ENCODE measurements at places on chromosomes 6 and 20.

GRCh38 chr20:12019715-12020114 lies 102.0 kb downstream of the BTBD3 start:
- no peak for DNase-seq

DNA sequence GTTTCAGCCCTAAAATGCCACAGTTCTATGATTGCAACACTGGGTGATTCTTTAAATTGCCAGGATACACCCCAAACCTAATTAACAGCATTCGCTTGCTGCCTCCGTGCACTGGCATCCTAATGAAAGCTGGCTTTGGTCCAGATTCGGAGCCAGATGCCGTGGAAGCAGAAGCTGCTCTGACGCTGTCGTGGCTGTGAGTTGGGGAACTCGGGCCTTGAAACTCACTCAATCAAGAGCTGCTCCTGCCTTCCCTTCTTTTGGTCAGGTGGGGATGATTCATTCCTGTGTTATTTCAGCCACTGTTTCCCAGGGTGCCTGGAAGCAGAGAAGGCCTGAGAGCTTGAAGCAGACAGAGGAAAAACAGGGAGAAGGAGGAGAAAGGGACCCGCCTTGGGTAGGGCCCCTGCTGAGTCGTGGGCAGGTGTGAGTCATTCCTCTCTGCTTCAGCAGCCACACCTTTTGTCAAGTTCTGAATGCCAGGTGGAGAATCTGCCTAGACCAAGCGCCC lies 36.2 kb upstream of the DSP start:
- peak; percentile 62 for DNase-seq

DNA sequence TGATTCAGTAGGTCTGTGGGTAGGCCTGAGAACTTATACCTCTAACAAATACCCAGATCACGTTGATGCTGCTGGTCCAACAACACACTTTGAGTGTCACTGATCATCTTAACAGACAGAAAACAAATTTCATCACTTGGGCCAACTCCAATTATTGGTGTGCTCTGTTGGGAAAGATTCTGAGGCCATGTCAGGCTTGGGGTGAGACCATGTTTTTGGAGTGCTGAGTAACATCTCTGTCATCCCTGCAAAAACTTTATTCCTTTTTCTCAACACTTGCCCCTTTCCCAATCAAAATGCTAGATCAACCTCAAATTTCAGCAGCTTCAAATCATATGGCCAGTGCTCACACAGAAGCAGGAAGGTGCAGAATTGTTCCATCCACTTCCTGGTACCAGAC lies 108.8 kb upstream of the TENT5A start:
- DNase-seq, result no peak

DNA sequence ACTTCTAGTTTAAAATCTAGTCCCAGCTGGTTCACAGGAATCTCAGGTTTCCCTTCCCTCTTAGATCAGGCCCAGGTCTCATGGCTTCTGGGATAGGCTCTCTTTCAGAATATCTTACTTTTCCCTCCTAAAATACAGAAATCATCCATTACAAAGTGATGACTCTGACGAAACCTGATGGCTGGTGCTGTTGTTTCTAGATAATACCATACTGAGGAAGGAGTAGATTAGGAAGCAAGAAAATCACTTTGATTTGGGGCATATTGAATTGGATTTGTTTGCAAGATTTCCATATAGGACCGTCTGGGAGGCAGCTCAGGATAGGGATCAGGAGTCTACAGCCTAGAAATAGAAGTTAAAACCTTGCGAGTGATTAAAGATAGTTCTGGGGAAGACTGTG lies 3.6 kb downstream of the ZKSCAN3 start:
- no peak for DNase-seq

GRCh38 chr6:722077-722524 lies 29.2 kb upstream of the EXOC2 start:
- DNase-seq, result peak; percentile 88

- DNase-seq, result peak; percentile 98
Observed at GRCh38 chr6:126227833-126228702, 111.8 kb upstream of the CENPW start.

- peak; percentile 88 for DNase-seq
Observed at GRCh38 chr20:4956200-4956810, 45.0 kb downstream of the SLC23A2 start.

DNA sequence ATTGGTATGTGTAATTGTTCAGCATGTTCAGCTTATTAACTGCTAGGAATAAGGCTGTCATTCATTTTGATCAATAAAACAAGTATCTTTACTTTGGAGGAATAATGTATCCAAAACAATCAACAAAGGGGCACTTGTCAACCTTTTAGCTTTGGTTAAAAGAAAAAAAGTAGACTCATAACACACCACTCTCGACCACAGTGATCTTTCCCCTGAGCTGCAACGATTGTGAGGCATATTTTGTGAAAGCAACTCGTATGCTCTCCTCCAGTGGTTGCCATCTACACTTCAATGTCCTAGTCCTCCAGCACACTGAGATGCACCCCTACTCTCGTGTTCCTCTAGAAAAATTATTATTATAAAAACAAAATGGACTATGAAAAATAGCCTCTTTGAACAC lies 60.1 kb upstream of the PDE7B start:
- no peak for DNase-seq

DNA sequence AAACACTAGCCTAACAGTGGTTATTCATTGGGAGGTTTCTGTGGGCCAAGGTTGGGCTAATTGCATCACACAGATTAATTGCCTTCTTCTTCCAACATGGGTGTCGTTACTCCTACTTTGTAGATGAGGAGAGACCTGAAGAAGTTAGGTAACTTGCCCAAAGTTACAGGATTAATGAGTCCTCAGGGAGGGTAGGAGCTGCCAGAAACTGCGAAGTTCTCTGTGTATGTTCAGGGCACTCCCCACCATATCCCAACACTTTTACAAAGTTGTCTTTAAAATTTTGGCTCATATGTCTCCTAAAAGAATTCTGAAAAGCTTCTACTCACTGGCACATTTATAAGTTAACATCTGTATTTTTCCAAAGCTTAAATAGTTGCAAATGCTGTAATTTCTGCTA lies 323.5 kb upstream of the HSF2 start:
- no peak for DNase-seq

DNA sequence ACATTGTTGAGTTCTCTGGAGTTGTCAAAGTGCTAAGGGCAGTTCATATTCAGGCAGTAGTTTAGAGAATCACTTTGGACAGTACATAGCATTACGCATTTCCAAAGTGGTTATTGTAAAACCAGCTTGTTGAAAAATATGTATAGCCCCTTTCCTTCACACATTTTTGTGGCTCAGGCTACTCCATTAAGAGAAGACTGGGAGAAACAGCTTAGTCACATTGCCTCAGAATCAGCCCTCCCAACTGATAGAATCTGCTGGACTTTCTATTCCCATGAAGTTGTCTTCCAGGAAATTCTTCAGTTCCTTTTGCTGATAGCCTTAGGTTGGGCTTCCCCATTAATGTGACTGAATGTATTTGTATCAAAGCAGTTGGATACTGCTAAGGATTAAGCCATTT lies 39.5 kb upstream of the HDGFL1 start:
- DNase-seq, result no peak

DNA sequence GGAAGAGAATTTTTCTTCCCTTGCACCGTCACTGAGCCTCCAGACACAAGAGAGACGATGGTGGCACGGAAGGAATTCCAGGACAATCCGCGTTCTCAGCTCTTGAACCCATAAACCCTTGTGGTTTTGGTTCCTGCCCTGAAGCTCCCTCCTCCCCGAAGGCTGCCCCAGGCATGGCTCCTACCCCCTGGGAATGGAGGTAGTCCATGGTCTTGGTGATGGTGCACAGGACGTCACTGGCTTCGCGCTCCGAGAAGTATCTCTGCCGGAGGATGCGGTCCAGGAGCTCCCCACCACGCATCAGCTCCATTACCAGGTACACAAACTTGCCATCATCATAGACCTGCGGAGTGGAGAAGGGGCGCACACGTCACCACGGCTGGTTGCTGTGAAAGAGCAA lies 47.5 kb upstream of the MPC1 start:
- no peak for DNase-seq

GRCh38 chr20:61900011-61900944 lies 165.4 kb downstream of the TAF4 start:
- peak; percentile 45 for DNase-seq

DNA sequence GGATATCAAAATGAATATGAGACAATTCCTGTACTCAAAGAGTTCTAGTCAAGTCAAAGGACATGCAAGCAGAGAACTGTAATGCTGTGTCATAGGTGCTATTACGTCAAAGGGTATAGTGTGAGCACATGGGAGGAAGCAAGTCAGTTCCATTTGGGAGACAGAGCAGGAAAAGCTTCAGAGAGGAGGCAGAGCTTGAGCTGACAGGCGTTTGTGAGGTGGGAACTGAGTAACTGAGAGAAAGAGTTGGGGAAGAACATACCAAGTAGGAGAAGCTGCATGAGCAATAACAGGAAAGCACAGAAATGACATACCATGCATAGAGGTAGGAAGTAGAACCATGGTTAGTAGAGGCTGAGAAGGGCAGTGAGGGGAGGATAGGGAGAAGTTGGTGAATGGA lies 15.2 kb upstream of the SSR1 start:
- no peak for DNase-seq

DNA sequence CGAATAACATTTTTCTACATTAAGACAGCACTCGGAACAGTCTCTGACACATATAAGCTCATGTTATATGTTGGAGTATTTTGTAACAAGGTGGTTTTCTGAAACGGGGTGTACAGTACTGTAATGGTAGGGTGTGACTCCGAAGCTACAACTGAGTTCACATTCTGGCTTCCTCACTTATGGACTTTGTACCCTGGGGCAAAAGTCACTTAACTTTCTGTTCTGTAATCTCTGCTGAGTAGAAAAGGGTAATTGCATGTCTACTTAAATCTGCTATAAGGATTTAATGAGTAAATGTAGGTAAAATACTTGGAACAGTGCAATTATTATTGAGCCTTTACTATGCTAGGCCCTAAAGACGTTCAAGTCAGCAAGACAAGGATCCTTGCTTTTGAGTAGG lies 4.7 kb upstream of the LTV1 start:
- DNase-seq, result no peak

DNA sequence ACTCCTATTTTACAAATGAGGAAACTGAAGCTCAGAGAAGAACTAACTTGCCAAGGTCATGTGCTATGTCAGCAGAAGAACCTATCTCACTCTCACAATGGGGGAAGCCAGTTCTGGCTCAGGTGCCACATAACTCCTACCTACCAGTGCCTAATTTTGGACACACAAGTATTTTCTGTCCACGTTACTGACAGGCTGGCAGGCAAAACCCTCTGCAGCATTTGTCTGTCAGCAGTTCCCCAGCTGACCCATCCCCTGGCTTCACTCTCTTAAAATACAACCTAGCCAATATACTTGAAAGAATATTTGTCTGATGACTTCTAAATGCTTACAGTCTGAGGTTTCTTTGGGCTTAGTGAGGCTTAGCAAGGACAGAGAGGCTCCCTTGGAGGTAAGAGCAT lies 15.5 kb downstream of the GSS start:
- DNase-seq, result no peak

DNA sequence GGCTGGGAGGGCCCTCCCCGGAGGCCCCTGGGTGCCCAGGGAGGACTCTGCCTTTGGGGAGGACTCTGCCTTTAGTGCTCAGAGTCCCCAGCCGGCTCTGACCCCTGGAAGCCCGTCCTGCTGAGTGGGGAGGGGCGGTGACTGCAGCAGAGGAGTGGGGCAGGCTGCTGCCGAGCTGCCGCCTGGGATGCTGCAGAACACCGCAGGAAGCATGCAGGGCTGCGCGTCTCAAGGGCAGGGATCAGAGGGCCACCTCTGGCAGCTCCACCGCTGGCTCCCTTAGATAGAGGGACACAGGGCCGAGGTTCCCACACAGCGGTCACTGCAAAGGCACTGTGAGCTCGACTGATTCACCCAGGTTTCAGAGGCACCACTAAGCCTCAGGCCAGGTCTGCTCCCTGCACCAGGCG lies 82.2 kb upstream of the GATA5 start:
- DNase-seq, result no peak

GRCh38 chr6:81890846-81891245 lies 138.4 kb upstream of the TENT5A start:
- peak; percentile 4 for DNase-seq

GRCh38 chr6:24893342-24893850 lies 42.4 kb downstream of the RIPOR2 start:
- no peak for DNase-seq

- no peak for DNase-seq
Observed at GRCh38 chr20:13312300-13312699, 91.2 kb downstream of the ISM1 start.

DNA sequence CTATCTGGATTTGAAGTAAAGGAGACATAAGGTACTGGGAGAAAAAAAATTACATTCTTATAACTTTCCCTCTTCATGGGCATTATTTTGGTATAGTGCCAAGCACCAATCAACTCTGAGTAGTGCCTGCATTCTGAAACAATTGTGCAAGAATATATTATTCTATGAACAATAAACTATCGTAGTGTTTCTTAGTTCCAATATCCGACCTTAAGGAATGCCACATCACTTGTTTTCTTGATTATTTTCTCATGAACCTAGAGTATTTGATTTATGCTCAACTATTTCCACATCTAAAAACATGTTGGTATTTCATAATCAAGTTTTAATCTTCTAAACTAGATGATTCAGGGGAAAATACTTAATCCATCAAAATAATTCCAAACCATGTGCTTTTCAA lies 294.4 kb upstream of the TBX18 start:
- DNase-seq, result no peak

DNA sequence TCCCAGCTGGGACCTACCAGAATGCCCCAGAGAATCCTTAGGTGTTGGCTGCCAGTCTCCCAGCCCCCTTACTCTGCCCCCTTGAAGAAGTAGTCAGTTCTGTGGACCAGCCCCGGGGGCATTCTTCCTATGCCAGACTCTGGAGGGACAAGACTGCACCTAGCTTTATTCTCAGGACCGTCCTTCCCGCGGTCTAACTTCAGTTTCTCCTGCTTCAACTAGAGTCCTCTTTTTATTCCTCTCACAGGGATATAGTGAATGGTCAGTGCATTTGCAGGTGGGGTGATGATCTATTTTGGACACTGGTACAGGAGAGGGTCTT lies 35.9 kb upstream of the MDFI start:
- DNase-seq, result no peak

GRCh38 chr20:63956664-63957003 lies 418 bp upstream of the UCKL1 start:
- DNase-seq, result no peak

GRCh38 chr6:14593286-14593685 lies 475.7 kb downstream of the CD83 start:
- DNase-seq, result peak; percentile 57

GRCh38 chr6:141028791-141029280 lies 1103.9 kb upstream of the GJE1 start:
- no peak for DNase-seq

GRCh38 chr20:14800707-14801425 lies 463.5 kb upstream of the FLRT3 start:
- peak; percentile 74 for DNase-seq

- no peak for DNase-seq
Observed at GRCh38 chr20:29300579-29301551, 1956.6 kb upstream of the DEFB115 start.

- DNase-seq, result no peak
Observed at GRCh38 chr6:118708744-118709143, 57.4 kb upstream of the CEP85L start.

GRCh38 chr6:32447932-32448331 lies 8.2 kb downstream of the HLA-DRA start:
- no peak for DNase-seq
